ENCODE measurements at places on chromosomes 12 and 14.

- DNase-seq: no peak
These were observed 37.6 kb downstream of the CEP83 start for GRCh38 chr12:94421868-94422740.

DNA sequence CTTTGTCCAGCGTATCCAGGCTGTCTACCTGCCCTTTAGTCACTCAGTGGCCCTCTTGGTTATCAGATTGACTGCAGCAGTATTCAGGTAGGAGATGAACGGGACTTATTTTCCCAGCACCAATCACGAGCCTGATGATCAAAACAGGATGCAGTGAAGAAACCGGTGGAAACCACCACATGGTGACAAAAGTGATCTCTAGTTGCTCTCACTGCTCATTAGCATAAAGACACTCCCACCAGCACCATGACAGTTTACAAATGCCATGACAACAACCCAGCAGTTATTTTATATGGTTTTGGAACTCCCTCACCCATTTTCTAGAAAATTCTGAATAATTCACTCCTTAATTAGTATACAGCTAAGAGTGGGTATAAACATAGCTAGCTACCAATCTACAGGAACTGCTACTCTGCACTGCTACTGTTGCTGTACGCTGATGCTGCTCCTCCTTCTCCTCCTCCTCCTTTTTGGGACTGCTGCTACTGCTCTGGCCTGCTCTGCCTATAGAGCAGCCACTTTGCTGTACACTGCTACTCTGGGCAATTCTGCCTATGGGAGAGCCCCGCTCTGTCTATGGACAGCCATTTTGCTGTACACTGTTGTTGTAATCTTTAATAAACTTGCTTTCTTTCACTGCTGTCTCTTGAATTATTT, 142.5 kb upstream of the SSTR1 start:
- DNase-seq: no peak

DNA sequence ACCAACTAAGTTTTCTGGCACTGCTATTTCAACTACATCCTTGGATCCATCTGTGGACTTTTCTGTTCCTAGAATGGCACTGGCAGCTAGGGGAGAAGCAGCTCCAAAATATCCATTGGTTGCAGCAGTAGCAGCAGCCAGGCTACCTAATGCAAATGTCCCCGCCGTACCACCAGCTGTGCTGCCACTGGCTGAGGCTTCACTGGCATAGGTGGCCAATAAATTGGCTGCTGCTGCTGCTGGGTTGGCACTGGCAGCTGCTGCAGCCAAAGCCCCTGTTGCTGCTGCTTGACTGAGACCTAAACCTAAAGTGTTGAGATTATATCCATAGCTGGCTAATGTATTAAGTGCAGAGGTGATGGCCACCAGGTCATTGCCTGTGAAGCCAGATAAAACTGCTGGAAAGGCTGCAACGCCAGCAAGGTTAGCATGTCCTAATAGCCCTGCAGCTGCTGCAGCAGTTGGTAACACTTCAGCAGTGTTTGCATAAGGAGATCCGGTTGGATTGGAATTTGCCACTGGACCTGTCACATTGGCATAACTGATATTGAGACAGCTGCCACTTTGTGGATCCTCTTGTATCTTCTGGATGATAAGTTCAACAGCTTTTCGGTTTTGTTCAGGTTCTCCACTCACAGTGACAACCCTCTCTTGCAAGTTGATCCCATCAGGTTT, 149.5 kb downstream of the NOVA1 start:
- DNase-seq: no peak

GRCh38 chr14:31124197-31124596, 83.4 kb downstream of the HECTD1 start:
- DNase-seq: no peak

Data from stimulated activated CD8-positive, alpha-beta memory T cell treated with anti-CD3 and anti-CD28 coated beads, Interleukin-15, amount 100 ng/mL, for 4 hours (primary cell).